ENCODE measurements at places on chromosomes 7 and 10. TPM values are rescaled to one million over a fixed set of nuclear protein-coding genes. Genes with fewer than 3 reads are reported as not detected.

Gene EPHB6
- polyA plus RNA-seq: 18.9 TPM

Gene SUN3
- 0.44 TPM for polyA plus RNA-seq

Gene PALD1
- 9.8 TPM for polyA plus RNA-seq

Gene FGFR2
- 104 TPM for polyA plus RNA-seq

Gene SLC13A1
- polyA plus RNA-seq: 17.3 TPM
